Activated CD4-positive, alpha-beta T cell treated with anti-CD3 and anti-CD28 coated beads, Interleukin-2, amount 50 U/mL, for 24 hours (primary cell): ENCODE measurements at places on chromosomes 5 and 9.

DNA sequence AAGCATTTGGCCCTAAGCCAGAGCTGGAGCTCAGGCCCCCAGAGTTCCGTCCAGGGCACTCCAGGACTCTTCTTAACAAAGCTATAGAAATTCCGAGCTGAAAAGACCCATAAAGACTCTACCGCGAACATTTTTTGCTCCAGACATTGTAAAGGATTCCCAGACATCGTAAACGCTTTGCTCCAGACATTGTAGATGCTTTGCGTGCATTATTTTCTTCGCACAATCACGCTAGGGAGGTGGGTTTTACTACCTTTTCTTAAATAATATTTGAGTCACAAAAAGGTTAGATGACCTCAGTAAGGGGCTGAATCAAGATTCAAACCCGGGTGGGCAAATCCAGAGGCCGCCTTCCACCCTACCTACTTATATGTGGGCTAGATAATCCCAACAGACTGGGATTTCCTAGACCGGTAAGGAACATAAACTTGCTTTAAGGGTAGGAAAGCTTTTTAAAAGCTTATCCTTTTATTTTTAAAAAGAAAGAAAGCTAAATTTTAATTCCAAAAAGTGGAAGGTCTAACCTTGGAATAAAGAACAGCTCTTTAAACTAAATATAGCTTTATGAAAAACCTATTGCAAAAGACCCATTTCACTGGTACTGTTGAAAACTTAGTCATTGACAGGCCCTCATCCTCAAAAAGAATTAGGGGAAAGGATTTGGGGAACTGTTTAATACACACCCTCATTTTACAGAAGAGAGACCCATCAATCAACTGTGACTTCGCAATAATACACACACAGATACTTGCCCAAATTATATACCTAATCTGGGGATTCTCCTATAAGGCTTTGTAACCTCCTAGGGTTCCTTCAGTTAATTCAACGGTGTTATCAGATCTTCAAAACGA, 822 bp upstream of the TNIP1 start:
- no peak for DNase-seq

GRCh38 chr5:52757527-52757926, 30.2 kb upstream of the ITGA1 start:
- no peak for DNase-seq

- no peak for DNase-seq
These were observed 52.7 kb downstream of the ADAMTSL1 start for GRCh38 chr9:18526685-18527084.

- no peak for DNase-seq
These were observed 48.1 kb downstream of the PRELID2 start for GRCh38 chr5:145787001-145787400.

DNA sequence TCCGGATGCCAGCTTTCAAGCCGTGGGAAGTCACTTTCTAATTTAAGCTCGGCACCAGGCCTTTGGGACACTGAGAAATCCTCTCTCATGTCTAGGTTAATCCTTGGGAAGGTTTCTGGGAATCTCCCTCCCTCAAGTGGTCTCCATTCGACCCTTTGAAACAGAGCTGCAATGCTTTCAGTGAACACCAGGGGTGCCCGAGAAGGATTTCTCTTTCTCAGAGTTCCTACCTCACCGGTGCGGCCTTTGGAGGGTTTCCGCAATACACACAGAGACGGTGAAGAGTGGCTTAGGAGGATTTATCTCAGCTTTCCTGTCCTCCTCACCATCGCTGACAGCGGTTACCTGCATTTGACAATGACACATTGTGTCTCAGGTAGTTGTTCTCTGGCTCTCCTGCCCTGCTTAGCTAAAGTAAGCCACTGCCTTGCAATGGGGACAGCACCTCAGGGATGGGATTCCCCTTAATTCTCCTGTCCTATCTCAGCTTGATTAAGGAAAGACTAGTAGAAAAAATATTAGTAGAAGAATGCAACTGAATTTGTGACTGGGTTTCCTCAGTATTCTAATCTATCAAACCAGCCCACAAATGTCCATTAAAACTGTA, 180.6 kb downstream of the GABRG2 start:
- no peak for DNase-seq

GRCh38 chr9:13089666-13090065, 189.8 kb downstream of the MPDZ start:
- DNase-seq: no peak

DNA sequence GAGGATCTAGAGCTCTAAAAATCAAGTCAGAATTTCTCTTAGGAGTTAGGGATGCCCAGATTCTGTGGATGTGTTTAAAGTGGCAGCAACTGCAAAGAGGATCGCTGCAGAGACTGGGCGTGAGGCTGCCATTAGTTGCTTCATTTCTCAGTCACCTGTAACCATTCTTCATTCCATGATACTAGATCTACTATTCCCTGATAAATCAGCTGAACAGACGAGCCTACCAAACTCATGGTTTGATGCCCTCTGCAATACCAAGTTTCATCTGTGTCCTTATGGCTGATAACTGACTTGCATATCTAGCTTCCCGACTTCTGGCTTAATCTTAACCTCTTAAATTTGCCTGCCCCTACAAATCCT, 33.3 kb downstream of the UBE2R2 start:
- DNase-seq: no peak

GRCh38 chr5:151896031-151896691, 28.5 kb downstream of the GLRA1 start:
- no peak for DNase-seq

DNA sequence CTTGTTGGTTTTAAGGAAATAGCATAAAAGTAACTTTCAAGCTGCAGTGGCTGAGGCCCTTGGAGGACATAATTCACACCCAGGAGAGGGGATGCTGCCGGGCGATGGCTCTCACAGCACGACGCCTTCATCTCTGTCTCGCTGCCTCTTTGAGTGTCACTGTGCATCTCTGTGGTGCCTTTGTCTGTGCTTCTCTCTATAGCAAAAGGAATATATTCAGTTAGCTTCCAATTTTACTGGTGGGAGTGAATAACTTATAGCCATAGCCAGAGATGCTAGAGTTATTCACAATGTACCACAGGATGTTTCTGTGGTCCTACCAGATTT, 276.7 kb downstream of the SYK start:
- DNase-seq: no peak

- DNase-seq: no peak
These were observed 219.9 kb downstream of the COX7C start for GRCh38 chr5:86837610-86838009.

- DNase-seq: no peak
These were observed 140.1 kb upstream of the FBXL17 start for GRCh38 chr5:108521841-108522506.

DNA sequence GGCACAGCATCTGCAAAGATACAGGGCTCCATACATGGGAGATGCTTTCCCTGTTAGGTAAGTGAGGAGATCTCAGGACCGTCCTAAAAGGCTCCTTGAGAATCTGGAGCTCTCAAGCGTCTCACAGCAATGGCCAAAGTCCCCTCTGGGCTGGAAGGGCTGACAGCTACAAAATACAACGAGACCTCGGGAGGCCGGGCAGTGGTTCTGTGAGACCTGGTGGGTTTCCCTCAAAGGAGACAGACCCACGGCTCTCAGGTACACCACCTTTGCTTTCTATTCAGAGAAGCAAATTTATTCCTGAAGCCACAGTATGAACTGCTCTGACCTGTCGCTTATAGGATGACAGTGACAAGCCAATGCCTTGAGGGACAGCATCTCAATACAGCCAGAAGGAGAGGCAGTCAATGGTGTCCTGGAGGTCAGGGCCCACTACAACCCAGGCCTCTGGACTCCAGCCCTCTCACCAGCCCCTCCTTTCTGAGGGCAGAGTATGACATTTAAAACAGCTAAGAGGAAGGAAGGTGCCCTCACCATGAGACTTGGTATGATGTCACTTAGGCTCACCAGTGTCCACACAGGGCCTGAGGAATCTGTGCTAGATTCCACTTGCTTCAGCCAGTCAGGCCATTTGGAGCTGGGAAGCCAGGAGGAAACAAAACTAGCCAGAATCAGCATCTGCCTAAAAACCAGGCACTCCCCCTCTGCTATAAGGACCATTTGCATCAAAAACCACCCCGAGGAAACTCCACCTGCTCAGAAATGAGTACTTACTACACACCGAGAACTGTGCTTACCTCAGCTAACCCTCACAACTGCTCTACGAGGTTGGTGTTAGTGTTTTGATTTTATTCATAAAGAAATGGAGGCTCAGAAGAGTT, 86.5 kb upstream of the FSTL4 start:
- no peak for DNase-seq

- no peak for DNase-seq
These were observed 38.7 kb downstream of the TGFBR1 start for GRCh38 chr9:99143655-99144054.

- DNase-seq: no peak
These were observed 45.4 kb downstream of the MFAP3 start for GRCh38 chr5:154084062-154084639.
